Fibroblast of upper back skin (primary cell): ENCODE measurements at places on chromosomes 5 and 9.

GRCh38 chr5:106610041-106610440, 1060.7 kb downstream of the EFNA5 start:
- peak; percentile 7 for DNase-seq

DNA sequence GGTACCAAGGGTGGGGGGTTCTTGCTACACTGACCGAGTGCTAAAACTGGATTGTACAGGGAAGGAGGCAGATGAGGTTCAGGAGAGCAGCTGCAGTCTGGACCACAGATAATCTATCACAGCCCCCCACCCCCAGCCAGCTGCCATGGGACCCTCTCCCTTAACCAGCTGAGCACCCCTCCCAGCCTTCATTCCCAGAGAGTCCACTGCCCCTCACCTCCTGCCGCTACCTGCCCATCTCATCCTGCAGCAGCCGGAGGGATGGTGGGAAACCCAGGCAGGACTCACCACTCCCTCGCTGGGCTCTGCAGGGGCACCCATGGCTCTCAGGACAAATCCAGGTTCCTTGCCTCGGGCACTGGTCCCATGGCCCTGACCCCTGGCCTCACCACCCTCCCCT, 66.7 kb downstream of the MRPL36 start:
- DNase-seq = no peak

DNA sequence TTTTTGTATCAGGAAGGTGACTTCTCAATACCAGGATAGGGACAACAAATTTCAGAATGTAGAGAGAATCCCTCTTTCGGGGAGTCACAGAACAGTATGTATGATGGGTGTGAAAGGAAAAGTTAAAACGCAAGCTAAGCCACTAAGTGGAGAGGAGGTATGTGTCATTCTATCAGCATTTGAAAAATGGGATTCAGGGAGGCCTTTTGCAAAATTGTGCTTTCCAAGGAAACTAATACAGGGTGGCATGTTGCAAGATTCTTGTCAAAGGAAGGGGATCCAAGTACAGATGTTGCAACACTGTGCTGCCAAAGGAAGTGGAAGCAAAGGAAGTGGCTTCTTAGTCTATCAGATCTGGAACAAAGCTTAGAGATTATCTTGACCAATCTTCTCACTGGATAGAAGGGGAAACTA, 12.6 kb upstream of the TNIP1 start:
- DNase-seq = peak; percentile 96

- peak; percentile 42 for DNase-seq
These were observed 11.1 kb upstream of the CCIN start for GRCh38 chr9:36158122-36158521.

DNA sequence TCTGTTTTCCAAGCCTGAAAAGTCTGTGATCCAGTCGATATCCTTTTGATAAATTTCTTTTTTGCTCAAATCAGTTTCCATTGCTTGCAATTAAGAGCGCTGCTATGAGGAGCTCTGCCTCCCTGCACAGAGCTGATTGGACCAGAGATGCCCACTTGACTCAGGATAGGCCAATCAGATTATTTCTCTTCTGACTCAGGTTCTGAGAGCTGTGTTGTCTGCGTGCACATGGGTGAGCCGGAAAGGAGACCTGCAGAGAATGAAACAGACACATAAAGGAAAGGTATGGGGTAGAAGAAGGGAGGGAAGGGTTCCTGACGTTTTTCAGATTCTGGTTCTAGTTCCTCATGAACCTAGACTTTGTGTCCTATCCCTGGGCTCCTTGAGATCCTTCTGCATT, 15.8 kb upstream of the FABP6 start:
- no peak for DNase-seq

GRCh38 chr5:171984748-171985419, 21.6 kb downstream of the FBXW11 start:
- peak; percentile 92 for DNase-seq

DNA sequence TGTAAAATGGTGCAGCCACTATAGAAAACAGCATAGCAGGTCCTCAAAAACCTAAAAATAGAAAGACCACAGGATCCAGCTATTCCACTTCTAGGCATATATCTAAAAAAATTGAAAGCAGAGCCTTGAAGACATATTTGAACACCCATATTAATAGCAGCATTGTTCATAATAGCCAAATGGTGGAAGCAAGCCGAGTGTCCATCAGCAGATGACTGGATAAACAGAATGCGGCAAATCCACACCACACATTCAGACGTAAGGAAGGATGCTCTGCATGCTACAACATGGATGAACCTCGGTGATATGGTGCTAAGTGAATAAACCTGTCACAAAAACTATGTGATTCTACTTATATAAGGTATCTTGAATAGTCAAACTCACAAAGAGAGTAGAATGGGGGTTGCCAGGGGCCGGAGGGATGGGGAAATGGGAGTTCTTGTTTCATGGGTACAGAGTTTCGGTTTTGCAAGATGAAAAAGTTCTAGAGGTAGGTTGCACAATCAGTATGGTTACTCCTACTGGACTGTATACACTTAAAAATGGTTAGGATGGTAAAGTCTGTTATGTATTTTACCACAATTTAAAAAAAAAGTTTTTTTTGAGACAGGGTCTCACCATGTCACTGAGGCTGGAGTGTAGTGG, 17.1 kb upstream of the HSD17B3 start:
- DNase-seq = no peak

GRCh38 chr9:137448602-137448962, 7.4 kb upstream of the ENTPD8 start:
- DNase-seq = no peak

DNA sequence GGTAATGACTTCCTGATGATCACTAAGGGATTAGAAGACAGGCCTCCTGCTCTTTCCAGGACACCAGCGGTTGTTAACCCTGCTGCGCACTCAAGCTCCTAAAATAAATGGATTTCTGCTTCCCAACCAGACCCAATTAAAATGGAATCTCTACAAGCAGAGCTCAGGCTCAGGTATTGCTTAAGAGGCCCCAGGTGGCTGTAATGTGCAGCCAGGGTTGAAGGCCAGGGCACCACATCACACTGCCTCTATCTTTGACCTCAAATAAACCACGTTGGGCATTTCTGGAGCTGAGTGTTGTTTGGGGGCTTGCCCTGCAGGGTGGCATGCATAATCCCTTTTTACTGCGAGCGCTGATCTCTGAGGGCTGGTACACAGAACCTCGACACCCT, 108.0 kb downstream of the FBXO38 start:
- DNase-seq = no peak

GRCh38 chr9:16811987-16812685, 58.3 kb downstream of the BNC2 start:
- DNase-seq = no peak

DNA sequence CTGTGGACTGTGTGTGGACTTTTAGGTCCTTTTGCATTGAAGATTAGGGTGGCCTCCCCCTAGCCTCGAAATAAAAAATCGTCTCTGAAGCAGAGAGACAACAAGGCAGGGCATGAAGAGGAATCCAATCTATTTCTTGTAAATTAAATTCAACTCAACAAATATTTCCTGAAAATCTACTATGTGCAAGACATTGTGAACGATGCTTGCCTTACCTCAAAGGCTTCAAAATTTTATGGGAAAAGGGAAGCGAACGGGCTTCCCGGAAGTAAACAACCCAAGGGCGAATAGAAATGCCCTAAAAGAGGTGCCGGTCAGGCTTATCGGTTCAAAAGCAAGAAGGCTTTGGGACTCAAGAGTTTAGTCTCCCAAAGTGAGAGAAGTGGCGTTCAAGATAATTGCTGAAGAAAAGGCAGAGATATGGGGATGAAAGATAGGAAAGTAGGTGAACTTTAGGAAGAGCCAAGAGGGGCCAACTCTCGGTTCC, 525 bp downstream of the KIF24 start:
- DNase-seq = no peak

DNA sequence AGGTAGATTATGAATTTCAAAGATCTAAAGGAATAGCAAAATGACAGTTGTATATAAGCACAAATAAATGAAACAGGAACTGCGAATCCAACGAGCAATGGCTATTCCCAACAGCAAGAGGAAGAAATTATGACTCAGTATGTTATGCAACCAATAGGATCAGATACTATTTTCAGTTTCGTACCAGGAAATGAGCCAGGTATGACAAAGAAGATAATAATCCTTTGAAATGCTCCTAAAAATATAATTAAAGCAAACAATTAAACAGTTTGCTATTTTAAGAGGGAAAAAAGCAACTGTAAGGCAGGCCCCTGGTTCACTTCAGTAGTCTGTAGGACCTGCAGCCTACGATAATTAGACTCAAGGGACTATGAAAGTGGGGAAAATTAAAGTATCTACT, 58.9 kb downstream of the AUH start:
- DNase-seq = peak; percentile 83

GRCh38 chr5:153504726-153505125, 14.3 kb downstream of the GRIA1 start:
- no peak for DNase-seq

- no peak for DNase-seq
These were observed 60.1 kb upstream of the SLC30A5 start for GRCh38 chr5:69033690-69034089.

GRCh38 chr9:35448496-35448895, 41.4 kb upstream of the RUSC2 start:
- no peak for DNase-seq

DNA sequence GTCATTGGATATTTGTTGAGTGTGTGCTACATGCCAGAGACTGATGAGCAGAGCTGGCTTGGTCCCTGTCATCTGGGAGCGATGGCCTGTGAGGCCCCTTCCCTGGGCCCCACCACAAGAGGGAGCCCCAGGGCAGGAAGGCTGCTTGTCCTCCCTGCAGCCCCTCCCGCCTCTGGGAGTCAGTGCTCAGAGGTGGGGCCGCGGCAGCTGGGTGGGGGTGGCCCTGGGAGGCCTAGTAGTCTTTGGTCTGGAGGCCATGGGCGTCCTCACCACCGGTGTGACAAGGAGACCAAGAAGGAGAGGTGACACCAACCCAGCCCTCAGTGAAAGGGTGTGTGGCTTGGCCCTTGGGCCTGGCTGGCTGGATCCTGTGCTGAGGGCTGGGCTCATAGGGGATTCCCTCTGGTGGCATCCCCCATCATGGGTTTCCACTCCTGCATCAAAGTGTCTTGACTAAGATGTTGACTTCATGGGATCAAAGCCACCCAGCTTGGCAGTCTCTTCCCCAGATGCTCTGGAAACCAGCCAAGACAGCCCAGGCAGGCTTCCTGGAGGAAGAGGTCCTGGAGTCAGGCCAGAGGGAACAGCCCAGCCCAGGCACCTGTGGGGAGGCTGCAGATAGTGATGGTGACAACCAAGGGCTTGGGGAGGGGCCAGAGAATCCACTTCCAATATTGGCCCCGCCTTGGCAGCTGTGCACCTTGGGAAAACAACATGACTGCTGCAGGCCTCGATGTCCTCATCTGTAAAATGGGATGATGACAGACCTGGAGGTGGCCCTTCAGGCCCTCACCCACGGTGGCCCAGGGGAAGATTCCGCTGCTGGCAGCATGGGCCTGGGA, 166.7 kb downstream of the GAPVD1 start:
- DNase-seq = no peak

GRCh38 chr9:25302601-25303000, 375.6 kb downstream of the TUSC1 start:
- DNase-seq = no peak

DNA sequence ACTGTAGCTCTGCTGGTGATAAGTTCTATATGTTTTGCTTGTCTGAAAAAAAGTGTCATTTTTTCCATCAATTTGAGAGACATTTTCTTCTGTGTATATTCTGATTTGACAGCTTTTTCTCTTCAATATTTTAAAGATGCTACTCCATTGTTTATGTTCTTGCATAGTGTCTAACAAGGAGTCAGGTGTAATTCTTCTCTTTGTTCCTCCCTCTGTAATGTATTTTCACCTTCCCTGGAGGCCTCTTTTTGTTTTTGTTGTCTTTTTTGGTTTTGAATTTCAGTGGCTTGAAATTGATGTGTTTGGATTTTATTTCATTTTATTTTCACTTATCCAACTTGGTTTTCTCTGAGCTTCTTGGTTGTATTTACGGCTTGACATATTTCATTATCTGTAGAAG, 75.8 kb downstream of the ADCY2 start:
- DNase-seq = no peak

- DNase-seq = no peak
These were observed 128.4 kb downstream of the TTC39B start for GRCh38 chr9:15178631-15179030.

DNA sequence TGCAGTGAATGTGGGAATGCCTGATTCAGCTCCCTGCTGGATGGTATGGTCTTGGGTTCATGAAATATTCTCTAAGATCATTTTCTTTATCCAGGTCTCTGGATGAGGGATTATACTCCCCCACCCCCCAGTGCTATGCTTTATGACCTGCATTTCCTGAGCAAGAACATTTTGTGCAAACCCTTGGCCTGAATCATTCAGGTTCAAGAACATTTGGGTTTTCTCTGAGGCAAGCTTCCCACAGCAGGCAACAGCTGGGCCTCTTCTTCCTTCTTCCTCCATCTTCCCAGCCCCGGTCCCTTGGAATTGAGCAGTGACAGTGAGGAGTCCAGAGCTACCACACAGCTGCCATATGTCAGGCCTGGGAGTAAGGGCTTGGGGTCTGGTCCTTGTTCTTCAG, 58.6 kb upstream of the TNFSF15 start:
- peak; percentile 6 for DNase-seq

DNA sequence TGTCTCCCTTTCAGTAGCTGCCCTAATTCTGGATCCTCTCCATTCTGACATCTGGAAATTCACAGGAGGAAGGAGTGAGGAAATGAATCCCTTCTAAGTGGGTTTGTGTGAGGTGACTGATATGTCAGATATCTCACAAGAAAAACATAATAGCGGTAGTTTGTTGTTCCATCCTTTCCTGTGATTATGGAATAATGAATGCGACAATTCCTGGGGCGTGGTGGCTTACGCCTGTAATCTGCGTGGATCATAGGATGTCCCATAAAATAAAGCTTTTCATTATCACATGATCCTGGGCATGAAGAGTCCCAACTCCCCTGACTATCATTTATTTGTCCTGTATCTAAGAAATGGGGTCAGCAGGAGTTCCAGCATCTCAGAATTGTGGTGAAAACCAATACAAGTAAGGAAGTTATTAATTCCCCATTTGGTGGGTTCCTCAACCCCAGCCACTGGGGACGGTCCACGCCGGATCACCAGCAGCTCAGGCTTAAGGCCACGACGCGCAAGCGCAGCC, 375 bp upstream of the C5orf24 start:
- DNase-seq = peak; percentile 25

GRCh38 chr5:126693806-126694205, 83.1 kb upstream of the LMNB1 start:
- DNase-seq = no peak

- peak; percentile 21 for DNase-seq
These were observed 135.1 kb upstream of the ELL2 start for GRCh38 chr5:96096724-96097123.

DNA sequence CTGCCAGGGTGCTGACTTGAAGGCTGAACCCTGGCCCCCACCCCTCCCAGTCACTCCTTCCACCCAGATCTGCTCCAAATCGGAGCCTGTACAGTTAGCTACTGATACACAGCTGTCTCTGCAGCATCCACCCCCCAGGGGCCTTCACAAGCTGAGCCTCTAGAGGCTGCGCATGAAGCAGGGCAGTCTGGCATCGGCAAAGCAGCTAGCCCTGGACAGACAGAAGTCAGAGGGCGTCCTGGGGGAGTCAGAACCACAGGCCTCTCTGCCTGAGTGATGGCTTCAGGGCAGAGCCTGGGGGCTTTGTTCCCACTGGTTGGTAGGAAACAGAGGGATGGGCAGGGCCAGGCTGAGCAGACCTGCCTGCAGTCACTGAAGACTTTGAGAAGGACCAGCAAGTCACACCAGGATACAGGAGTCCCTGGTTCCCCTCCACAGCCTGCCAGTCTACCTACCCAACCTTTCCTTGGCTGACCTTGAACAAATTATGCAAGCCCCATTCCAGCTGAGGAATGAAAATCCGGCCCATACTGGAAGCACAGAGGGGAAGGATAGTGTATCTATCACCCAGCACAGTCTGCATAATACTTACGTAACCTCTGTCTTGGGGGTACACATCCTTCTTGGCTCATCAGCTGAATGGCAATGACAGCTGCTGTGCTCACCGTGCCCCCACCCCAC, 8.8 kb downstream of the VDAC1 start:
- no peak for DNase-seq
